Colonic mucosa (tissue), 4 donors: ENCODE measurements at places on chromosomes 5 and 9.

DNA sequence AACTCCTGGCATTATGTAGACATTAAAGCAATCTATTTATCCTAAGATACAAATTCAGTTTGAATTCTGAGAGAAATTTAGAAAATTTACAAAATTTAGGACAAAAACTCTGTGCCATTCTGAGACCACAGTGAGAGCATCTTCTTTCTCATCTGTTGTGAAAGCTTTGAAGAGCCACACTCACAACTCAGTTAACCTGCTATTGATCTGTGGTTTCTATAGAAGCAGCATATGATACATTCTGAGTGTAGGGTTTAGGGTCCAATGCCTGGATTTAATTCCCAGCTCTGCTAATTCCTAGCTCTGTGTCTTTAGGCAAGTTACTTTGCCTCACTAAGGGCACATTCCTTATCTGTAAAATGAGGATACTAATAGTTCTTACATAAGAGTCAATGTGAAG is 21.6 kb downstream of the CAST start:
- no peaks in the 10 kb centered on the region for H3K36me3 ChIP-seq
- no peak overlapping the region for H3K27ac ChIP-seq
- H3K27me3 ChIP-seq = no peaks in the 10 kb centered on the region
- H3K4me3 ChIP-seq = no peak overlapping the region

DNA sequence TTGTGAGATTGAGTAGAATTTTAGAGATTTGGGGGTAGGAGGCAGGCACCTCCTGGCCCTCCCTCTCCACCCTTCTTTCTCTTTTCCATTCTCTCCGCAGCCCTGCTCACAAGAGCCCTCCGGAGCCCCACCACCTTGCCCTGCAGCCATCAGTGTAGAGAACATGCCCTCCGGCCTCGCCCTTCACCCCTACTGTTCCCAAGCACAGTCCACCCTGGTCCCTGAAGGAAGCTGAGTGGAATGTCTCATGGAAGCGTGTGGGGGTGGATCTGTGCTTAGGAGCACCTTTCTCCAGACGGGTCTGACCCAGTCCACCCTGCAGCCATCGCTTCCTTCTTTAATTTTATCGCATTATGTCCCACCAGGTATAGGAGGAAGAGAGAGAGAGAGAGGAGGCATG is 267.1 kb downstream of the NSG2 start:
- peaks cover 7% of the 10 kb centered on the region for H3K27me3 ChIP-seq
- H3K4me1 ChIP-seq = no peaks in the 10 kb centered on the region
- no peaks in the 10 kb centered on the region for H3K36me3 ChIP-seq
- H3K27ac ChIP-seq = no peak overlapping the region
- H3K4me3 ChIP-seq = no peak overlapping the region

GRCh38 chr5:178434851-178435250 is 155.3 kb downstream of the COL23A1 start:
- H3K4me1 ChIP-seq = no peaks in the 10 kb centered on the region
- H3K27me3 ChIP-seq = no peaks in the 10 kb centered on the region
- no peak overlapping the region for H3K4me3 ChIP-seq
- H3K36me3 ChIP-seq = no peaks in the 10 kb centered on the region
- no peak overlapping the region for H3K27ac ChIP-seq

- no peaks in the 10 kb centered on the region for H3K36me3 ChIP-seq
- no peaks in the 10 kb centered on the region for H3K27me3 ChIP-seq
- H3K27ac ChIP-seq = peak overlapping the region; percentile 83
These were observed 1.6 kb downstream of the NINJ1 start for GRCh38 chr9:93132287-93132927.

DNA sequence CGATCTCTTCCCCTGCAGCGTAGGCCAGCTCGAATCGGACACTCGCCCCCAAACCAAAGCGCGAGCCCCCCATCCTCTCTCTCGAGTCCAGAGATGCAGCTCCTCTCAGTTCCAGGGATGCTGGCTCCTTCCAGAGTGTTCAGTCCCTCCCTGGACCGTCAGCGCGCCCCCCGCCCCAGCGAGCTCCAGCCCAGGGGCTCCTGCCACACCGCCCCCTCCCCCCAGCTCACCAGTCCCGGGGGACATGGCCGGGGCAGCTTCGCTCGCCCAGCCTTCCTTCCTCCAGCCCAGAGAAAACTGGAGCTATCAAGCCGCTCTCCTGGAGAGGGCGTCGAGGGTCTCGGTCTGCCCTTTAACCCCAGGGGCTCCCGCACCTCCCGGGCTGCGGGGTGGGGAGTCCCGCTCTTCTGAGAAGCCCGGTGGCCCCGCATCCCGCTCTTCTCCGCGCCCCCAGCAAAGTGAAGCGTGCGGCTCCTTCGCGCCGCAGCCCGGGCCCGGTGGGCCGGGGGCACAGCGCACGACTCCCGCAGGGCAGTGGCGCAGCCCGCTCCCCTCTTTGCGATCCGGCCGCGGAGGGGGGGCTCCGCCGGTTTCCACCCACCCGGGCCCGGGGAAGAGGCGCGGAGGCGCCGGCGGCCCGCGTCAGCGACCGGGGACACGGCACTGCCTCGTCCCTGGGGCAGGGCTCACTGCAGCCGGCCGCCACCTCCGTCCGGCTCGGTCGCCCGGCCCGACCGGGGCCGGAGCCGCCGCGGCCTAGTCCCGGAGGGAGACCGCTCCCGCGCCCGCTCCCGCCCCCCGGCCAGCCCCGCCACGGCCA is 587 bp downstream of the MIER3 start:
- H3K36me3 ChIP-seq = peaks cover 4% of the 10 kb centered on the region
- H3K4me1 ChIP-seq = peaks cover 5% of the 10 kb centered on the region
- no peaks in the 10 kb centered on the region for H3K27me3 ChIP-seq
- DNase-seq = peak; percentile 30
- H3K4me3 ChIP-seq = peak overlapping the region; percentile 83
- peak overlapping the region; percentile 68 for H3K27ac ChIP-seq
